Right renal cortex interstitium (tissue), 3 donors: ENCODE measurements at places on chromosomes 16 and 17. TPM values are rescaled to one million over a fixed set of nuclear protein-coding genes. Genes with fewer than 3 reads are reported as not detected.

Gene PRSS27
- 1.2 TPM for polyA plus RNA-seq

Gene CSH2
- 1.2 TPM for polyA plus RNA-seq

Gene TP53TG3D
- polyA plus RNA-seq, result not detected

Gene GUCY2D
- 0.28 TPM for polyA plus RNA-seq

Gene PRAC1
- not detected for polyA plus RNA-seq

Gene KAT2A
- polyA plus RNA-seq, result 57.6 TPM

Gene OR2C1
- 0.72 TPM for polyA plus RNA-seq

Gene ZNF18
- polyA plus RNA-seq, result 11.3 TPM

Gene ARSG
- 4.0 TPM for polyA plus RNA-seq

Gene CFAP97D1
- polyA plus RNA-seq, result 0.04 TPM

Gene STXBP4
- 18.6 TPM for polyA plus RNA-seq

Gene ITGB4
- polyA plus RNA-seq, result 10.8 TPM

Gene FNDC8
- 0.10 TPM for polyA plus RNA-seq

Gene KRT16
- not detected for polyA plus RNA-seq

Gene ZP2
- not detected for polyA plus RNA-seq

Gene C17orf100
- 10.4 TPM for polyA plus RNA-seq

Gene EVPLL
- polyA plus RNA-seq, result 0.64 TPM

Gene HNF1B
- 113 TPM for polyA plus RNA-seq

Gene PRR14
- 36.9 TPM for polyA plus RNA-seq

Gene RUNDC3A
- polyA plus RNA-seq, result 2.3 TPM

Gene TMEM98
- polyA plus RNA-seq, result 239 TPM

Gene C16orf89
- polyA plus RNA-seq, result 3.4 TPM

Gene DHRS7C
- polyA plus RNA-seq, result not detected

Gene PRSS33
- polyA plus RNA-seq, result not detected

Gene EVI2A
- polyA plus RNA-seq, result 2.0 TPM

Gene SNRNP25
- polyA plus RNA-seq, result 40.0 TPM

Gene ZG16B
- 0.32 TPM for polyA plus RNA-seq

Gene TPSG1
- 0.71 TPM for polyA plus RNA-seq

Gene TM4SF5
- 1.5 TPM for polyA plus RNA-seq

Gene MT1H
- polyA plus RNA-seq, result 12.6 TPM

Gene PRSS53
- 0.82 TPM for polyA plus RNA-seq

Gene LMF1
- 16.3 TPM for polyA plus RNA-seq

Gene GLP2R
- polyA plus RNA-seq, result 0.08 TPM

Gene PTX4
- not detected for polyA plus RNA-seq

Gene MYH3
- 3.0 TPM for polyA plus RNA-seq

Gene ST6GALNAC1
- polyA plus RNA-seq, result 0.43 TPM

Gene MAPT
- polyA plus RNA-seq, result 11.3 TPM
